ENCODE measurements at places on chromosomes 12 and 14.

DNA sequence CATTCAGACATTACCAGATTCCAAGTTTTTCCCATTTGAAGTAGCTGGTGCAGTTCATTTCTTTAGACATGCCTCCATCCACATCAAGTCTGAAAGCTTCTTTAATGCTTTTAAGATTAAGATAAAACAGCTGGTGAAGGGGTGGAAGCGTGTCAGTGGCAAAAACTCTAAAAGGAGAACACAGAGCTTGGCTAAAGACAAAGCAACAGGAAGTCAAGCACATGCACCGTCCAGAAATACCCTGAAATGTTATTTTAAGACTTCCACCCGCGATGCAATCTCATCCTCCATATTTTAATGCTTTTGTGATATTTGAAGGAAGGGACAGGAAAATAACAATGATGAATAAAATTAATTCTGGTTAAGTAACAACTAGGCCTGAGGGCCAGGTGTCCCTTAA is 31.8 kb downstream of the PPM1H start:
- DNase-seq, result no peak

DNA sequence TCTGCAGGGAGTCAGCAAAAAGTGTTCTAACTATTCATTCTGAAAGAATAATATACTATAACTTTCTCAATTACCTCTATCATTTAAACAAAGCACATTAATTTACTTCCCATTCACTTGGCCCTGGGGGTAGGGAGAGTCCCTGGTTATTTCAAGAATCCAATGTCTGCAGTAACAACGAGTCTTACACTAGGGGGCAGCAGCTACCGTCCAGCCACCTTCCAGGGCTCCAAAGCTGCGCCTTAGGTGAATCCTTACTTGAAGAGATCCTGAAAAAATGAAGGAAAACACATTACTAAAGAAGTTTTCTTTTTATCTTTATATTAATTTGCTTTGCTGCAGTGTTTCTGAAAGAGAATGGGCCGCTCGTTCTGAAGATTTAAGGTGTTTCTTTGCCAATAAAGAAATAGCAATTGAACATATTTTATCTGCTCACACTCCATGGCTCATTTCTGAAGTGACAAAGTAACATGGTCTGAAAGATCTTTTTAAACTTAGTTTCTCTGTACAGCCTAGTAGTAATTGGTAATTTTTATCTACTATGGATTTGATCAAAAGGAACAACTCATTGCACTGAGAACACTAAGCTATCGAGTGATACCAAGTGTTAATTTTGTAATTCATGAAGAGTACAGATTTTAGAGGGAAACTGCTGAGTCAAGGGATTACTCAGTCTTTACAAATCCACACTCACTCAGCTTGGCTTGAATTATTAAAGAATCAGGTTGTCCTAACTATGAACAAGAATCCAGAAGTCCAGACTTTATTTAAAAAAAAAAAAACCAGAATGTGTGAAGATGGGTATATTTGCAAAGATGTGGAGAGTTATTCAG is 27.6 kb downstream of the BHLHE41 start:
- DNase-seq, result no peak

- DNase-seq, result no peak
Measured at GRCh38 chr12:45768194-45768593, 38.7 kb downstream of the ARID2 start.

DNA sequence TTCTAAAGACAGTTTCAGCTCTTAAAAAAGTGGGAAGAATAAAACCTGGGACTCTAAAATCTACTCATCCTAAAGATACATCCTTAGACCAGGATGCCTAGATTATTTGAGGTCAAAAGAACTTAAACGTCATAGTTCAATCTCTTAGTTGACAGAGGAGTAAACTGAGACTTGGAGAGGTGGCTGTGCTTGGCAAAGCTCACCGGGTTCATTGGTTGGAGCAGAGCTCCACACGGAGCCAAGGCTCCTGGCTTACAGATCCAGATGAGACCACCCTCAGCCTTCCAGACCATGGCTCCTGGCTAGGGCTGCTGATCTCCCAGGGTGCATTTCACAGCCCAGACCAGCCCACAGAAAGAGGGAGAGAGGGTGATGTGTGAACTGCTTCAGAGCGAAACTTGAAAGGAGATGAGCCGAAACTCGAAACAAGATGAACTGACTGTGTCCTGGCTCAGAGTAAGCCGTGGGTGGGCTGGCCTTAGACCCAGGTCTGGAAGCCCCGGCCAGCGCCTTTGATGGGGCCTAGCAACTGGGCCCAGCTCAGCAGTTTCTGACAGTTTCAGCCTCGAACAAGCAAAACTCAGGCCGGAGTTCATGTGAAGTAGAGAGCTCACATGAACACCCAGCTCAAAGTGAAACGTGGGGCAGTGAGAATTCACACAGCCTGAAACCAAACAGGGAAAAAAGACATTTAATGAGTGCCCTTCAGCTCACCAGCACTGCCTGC is 1044.8 kb downstream of the BCL11B start:
- DNase-seq, result no peak

DNA sequence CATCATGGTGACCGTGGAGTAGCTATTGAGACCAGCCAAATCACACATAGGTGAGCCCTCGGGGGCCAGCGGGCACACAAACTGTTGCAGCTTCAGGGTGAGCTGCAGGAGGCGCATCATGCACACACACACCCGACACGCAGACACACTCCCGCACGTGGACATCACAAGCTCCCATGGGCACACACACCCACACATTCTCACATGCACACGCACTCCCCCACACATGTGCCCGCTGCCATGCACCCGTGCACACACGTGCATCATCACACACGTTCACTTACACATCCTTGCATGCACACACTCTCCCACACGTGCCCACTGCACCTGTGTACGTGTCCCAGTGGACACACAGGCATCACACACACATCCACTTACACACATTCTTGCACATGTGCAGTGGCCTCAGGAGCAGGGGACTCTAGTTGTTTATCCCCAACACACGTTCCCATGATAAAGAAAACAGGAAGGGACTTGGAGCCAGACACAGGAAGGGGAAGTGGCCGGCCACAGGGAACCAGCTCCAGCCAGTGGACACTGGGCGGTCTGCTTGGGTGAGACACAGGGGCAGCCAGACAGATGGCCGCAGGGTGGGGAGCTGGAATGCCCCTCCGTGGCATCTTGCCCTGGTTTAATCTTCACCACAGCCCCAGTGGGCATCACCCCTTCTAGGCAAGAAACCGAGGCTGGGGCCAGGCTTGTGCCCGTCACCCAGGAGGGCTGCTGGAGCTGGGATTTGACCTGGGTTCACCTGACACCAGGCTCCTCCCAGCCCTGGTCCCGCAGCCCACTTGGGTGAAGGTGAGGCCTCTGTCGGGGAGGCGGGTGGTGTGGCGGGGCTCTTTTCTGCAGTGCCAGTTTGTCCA is 49.7 kb downstream of the CYP46A1 start:
- DNase-seq, result no peak

DNA sequence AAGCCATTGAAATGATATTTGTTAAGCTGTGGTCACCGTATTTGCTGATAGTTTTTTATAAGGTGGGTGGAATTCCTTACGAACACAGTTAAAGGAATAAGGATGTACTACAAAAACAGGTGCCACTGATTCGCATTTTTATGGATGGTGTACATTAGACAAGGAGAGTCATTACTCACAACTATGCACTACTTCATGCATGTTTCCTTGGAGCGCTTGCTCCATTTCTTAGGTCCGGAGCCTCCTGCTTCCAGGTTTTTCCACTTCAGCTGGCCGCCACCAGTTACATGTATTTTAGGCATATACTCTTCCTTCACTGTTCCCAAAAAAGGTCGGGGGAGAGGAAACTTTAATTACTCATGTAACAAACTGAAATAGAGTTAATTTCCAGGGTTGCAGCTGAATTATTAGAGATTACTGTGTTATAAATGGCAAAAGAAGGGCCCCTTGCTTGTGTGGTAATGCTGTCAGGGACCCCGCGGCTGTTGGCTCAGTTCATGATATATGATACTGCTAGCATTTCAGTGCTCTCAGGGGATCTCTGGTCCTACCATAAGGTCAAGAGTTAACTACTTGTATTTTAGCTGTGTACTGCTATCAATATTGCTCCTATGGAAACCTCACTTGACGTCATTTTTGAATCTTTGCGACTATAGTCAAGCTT is 454.7 kb downstream of the NPAS3 start:
- DNase-seq, result no peak

GRCh38 chr14:93375673-93376156 is 28.7 kb downstream of the COX8C start:
- peak; percentile 1 for DNase-seq

DNA sequence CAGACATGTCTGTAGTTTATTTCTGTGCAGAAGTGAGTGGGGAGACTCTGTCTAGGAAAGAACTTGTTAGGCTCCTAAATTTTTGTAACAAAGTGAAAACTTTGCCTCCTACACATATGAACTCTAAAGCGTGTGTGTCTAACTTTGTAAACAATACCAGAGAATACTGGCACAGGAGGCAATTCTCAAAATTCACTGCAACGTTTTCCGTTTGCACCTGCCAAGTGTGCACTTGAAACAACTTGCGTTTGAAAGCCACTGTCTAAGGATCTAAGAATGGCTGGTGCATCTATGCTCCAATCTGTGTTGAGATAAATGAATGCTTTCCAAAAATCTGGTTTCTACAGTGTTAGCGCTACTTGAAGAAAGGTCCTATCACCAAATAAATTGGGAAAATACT is 15.3 kb downstream of the GRIP1 start:
- no peak for DNase-seq

GRCh38 chr12:92539976-92540781 is 162.6 kb upstream of the PLEKHG7 start:
- no peak for DNase-seq

GRCh38 chr12:118377884-118378470 is 1.6 kb downstream of the SUDS3 start:
- DNase-seq, result no peak

DNA sequence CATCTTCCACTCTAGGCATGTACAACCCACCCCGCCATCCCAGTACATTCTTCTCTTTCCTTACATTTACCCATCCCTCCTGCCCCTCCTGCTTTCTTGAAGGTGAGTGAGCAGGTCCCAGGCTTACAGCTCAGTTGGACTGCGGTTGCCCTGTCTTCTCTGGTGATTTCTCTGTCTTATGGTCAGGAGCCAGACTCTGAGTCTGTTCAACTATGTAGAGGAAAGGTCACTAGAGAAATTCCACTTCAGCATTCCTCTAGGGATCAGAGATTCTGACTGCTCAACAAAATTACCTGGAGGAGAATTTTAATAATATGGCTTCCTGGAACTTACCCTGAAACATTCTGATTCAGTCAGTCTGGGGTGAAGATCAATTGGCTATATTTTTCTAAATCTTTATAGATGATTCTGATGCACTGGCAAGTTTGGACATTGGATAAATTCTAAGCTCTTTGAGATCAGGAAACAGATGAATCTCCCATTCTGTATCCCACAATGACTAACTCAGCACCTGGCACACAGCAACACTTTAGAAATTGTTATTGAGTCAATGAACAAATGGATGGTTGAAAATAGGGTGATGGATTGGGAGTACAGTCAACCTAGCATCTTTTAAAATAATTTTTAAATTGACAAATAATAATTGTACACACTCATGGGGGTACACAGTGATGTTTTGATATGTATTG is 128.6 kb upstream of the HIF1A start:
- DNase-seq, result no peak

DNA sequence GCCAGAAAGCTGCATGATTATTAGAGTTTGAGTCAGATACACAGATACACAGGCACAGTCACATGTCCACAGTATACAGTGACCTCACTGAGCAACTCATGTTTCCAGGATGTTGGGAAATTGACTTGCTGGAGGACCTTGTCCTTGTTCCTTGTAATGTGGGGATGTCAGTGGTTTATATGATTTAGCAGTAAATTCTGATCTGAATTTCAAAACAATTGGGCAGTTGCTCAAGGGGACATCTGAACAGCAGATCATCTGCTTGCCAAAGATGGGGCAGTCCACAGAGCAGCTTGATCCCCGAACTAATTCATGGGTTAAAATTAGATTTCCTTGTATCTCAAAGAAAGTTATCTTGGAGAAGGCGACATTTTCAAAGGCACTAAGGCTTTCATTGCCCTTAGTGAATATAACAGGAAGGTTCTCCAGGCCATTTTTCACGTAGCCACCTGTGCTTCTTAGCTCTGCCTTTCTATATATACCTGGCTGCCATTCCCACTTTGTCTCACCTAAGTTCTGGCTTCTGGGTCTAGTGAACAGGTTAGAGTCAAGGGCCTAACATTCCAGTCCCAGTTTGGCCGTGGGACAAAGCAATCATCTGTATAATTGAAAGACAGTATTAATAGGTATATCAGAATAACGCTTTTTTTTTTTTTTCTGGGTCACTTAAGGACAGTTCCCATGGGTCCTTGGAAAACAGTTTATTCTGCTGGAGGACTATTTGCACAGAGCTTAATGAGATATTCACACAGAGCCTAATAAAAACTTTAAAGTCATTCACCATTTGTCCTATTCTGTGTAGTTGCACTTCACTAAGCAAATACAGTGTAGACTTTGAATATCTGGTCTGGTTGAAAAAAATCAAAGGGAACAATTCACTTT is 64.9 kb upstream of the STRN3 start:
- no peak for DNase-seq

GRCh38 chr12:1882850-1883470 is 35.5 kb downstream of the CACNA2D4 start:
- no peak for DNase-seq

GRCh38 chr14:75650253-75651058 is 10.2 kb downstream of the ERG28 start:
- no peak for DNase-seq

GRCh38 chr12:65536351-65536750 is 257.9 kb downstream of the MSRB3 start:
- no peak for DNase-seq

DNA sequence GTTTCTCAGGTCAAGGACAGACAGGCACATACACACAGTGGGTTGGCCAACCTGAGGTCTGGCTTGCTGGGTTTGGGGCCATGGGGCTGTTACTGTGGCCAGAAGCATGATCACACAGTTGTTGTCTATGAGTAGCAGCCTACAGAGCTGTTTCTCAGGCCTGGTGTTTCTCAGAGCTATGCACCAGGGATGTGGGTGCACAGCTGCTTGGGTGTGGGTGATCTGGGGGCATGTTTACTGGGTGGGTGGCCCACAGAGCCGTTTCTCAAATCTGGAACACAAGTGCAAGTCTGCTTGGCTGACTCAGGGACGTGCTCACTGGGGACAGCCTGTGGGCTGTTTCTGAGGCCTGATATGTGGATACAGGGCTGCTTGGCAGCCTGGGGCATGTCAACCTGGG is 23.1 kb upstream of the PALS1 start:
- no peak for DNase-seq

GRCh38 chr12:121494093-121494787 is 86.6 kb downstream of the KDM2B start:
- no peak for DNase-seq

Data from esophagus squamous epithelium (tissue), 5 donors.